ENCODE measurements at places on chromosomes 16 and 17.

DNA sequence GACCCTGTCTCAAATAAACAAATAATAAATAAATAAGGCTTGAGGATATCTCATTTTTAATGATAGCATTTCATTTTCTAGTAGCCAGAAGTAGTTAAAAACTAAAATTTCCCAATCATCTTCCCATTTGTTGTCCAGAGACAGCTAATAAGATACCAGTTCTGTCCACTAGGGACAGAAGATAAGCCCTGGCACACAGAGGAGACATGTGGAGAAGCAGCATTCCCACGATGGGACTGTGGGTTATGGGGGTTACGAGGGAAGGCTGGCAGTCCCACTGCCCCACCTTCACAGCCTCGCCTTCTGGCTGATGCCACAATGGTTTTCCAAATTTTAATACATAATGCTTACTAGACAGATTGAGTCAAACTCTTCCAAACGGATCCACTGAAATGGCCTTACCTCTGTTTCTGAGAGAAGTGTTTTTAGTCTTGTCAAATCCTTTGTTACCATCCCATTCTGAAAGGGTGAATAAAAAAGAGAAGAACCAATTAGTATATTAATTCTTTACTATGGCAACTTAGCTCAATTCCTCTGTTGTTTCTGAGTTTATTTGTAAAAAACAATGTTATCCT, 44.2 kb downstream of the HELZ start:
- DNase-seq: no peak

GRCh38 chr17:42573095-42573494, 4.4 kb downstream of the PSMC3IP start:
- DNase-seq: no peak

GRCh38 chr16:69393898-69394849, 8.4 kb upstream of the TERF2 start:
- DNase-seq: no peak

DNA sequence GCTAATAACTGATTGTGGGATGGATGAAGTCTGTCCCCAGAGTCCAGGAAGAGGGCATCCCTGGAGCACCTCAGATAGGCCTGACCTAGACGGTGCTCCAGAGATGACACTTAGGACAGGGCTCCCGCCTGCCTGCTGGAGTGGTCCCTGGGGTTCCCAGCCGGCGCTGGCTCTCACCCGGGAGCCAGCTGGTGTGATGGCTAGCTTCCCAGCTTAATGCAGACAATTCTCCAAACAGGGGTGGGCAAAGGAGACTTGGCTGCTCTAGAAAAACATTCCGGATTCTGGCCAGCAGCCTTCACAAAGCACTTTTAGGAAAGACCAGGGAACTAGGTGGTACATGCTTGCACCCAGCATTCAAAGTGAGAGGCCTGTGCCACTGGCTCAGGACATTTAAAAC, 18.6 kb downstream of the ACE start:
- no peak for DNase-seq

DNA sequence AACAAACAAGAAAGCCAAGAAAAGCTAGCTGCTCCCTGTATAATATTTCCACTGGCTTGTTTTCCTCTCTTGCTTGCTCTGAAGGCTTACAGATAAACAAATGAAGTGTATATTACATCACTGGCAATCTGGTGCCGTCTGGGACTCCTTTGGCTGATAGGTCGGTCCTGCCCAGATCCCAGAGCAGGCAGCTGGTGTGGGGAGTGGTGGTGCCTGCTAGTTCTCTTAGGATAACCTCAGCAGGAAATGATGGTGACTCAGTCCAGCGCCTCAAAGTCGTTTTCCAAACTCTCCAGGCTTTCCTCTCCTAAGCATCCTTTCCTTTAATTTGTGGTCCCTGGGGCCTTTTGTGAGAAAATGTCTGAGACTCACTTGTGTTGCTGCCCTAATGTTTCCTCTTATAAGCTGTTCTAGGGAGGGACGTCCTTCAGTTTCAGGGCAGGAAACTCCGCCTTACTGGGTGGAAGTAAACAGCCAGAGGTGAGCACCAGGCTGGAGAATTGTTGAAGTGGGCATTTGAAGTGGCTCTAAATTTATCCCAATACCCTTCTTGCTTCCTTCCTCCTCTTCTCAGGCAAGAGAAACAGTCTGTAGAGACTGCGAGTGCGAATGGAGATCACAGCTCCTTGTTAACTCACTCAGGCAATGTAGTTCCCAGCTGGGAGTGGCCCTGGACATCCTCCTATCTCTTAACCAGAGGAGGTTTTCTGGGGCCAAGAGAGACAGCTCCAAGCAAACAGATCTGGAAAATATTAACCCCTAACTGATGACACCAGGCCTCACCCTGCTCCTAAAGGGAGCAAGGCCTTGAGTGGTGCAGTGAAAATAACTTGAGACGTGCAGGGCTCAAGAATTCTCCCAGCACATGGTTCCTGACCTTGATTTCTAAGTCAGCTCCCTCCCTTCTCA, 34.9 kb downstream of the CD300LF start:
- no peak for DNase-seq
